ENCODE measurements at places on chromosomes 1 and 21.

DNA sequence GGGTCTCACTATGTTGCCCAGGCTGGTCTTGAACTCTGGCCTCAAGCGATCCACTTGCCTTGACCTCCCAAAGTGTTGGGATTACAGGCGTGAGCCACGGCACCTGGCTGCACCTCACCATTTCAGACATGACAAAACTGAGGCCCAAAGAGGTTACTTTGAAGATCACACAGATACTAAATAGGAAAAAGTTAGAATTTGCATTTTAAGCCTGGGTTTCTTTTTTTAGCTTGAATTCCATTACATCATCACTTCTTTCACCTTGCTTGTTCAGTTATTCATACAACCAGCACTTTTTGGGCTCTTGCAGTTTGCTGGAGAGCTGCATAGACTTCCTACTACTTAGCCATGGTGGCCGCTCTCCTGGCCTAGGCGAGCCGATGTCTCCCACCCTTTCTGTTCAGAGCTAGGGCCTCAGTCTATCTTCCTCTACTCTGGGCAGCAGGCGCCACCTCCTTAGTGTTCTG, 16.3 kb upstream of the CD2 start:
- no peak for DNase-seq

- DNase-seq, result no peak
Measured at GRCh38 chr1:180923887-180924286, 11.2 kb downstream of the KIAA1614 start.

GRCh38 chr1:11307852-11308251, 34.9 kb downstream of the UBIAD1 start:
- DNase-seq, result no peak

GRCh38 chr1:66244429-66244828, 289.5 kb upstream of the SGIP1 start:
- DNase-seq, result peak; percentile 42

- DNase-seq, result no peak
Measured at GRCh38 chr1:24870551-24871195, 59.4 kb downstream of the RUNX3 start.

DNA sequence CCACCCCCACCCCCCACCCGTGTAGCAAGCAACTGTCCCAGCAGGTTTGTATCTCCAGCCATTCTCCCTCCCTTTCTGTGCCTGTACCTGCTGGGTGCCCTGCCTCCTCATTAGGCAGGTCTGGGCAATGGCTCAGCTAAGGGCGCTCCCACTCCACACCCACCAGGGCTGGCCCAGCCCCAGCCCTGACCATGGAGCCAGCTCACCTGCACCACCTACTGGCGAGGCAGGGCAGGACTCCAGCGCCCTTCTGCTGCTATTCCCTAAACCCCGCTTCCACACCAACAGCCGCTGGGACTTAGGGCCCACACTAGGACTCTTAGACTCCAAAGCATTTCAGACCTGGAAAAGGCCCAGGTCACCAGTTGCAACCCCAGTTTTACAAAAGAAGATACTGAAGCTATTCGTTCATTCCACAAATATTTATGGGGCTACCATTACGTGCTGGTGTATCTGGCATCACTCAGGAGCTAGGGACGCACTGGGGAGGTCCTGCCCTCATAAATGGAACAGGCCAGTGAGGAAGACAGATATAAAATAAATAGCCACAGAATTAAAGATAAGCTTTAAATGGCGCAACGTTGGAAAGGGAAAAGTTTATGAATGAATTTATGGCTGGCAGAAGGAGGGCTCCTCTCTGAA, 24.0 kb downstream of the PGLYRP3 start:
- peak; percentile 42 for DNase-seq

GRCh38 chr1:54300401-54300800, 100.4 kb downstream of the MRPL37 start:
- no peak for DNase-seq

DNA sequence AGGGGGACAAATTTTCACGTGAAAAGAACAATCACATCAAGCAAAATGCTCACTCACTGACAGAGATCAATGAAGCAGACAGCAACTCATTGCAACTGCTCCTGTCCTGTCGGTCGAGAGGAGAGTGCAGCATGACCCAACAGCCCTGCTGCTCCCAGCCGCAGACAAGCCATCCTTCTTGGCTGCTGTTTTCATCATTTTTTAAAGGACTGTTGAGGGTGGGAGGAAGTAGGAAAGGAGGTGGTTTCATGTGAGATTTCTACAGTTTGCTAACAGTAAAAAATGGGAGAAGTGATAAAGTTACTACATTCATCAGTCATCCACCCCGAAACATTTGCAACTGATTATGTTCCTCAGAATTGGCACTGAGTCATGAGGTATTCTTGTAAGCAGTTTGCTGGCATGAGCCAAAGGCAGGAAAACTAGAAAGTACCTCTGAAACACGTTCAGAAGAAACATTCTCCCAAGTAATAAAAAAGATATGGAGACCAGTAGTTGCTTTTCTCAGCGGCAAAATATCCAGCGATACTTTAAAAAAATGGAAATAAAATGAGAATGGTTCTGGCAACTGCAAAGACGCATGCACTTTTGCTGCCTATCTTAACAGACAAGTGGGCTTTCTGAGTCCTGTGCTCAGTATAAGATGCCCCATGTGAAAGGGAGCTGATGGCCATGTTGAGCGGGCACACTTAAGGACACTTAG, 72.0 kb upstream of the CLDN14 start:
- no peak for DNase-seq

- no peak for DNase-seq
Measured at GRCh38 chr1:168079761-168080160, 57.0 kb downstream of the GPR161 start.

DNA sequence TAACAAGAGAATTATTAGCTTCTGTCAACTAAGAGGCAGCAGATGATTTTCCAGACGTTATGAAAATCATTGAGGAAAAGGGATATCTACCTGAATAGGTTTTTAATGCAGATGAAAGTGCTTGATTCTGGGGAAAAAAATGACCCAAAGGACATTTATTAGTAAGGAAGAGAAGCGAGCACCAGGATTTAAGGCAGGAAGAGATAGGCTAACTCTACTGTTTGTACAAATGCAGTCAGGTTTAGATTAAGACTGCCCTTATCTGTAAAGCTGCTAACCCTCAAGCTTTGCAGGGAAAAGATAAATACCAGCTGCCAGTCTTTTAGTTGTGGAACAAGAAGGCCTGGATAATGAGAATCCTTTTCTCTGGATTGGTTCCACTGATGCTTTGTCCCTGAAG, 33.0 kb upstream of the LRIG2 start:
- DNase-seq, result no peak

- no peak for DNase-seq
Measured at GRCh38 chr21:33557447-33557846, 14.6 kb downstream of the SON start.

GRCh38 chr1:92851729-92852128, 19.9 kb downstream of the RPL5 start:
- DNase-seq, result no peak

GRCh38 chr1:63073309-63074306, 248.8 kb upstream of the FOXD3 start:
- DNase-seq, result peak; percentile 65

Measured in NCI-H526 (cell line).